ENCODE measurements at places on chromosomes 3 and 15.

- no peak for DNase-seq
Measured at GRCh38 chr3:143562789-143563188, 285.5 kb downstream of the SLC9A9 start.

DNA sequence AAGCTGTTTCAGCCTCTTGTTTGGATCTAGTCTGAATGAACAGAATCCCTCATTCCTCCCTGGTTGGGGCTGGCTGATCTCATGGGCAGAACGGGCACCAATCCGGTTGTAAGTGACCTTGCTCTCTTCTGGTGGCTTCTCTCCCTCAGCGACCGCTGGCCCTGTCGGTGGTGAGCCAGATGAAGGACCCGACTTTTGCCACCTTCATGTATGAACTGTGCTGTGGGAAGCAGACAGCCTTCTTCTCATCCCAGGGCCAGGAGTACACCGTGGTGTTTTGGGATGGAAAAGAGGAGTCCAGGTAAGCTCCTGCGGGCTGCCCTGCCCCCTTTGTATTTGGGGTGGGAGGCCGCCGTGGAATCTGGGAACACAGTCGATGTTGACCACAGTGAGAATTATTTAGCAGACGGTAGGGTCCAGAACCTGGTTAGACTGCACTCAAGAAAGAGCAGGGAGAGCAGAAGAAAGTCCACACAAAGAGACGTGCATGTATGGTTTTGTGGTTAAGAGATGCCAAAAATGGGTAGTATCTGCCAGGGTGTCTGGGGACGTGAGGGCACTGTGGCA, 138.8 kb downstream of the LRRK1 start:
- no peak for DNase-seq

- DNase-seq, result no peak
Measured at GRCh38 chr15:67085818-67086636, 20.6 kb downstream of the SMAD3 start.

GRCh38 chr15:99967841-99968371, 234.7 kb upstream of the LYSMD4 start:
- DNase-seq, result no peak

GRCh38 chr3:32147509-32147908, 41.1 kb downstream of the GPD1L start:
- no peak for DNase-seq

- no peak for DNase-seq
Measured at GRCh38 chr15:69146724-69147435, 13.6 kb upstream of the GLCE start.

GRCh38 chr3:127684871-127685707, 12.3 kb downstream of the ABTB1 start:
- no peak for DNase-seq

DNA sequence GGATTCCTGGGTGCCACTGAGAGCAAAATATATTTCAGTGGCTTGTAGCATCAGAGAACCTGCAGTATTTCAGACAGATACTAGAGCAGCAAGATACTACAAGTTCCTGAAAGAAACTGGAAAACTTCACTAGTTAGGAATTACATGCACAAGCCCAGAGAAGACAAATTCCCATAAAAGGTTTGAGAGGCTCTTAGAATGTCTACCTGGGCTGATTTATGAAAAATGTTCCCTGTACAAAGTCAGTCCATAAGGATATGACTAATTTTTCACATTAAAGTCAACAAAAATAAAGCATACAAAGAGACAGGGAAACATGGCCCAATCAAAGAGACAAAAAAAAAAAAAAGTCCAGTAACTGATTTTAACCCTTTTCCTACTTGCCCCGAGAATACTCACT, 302.6 kb downstream of the POLQ start:
- no peak for DNase-seq

GRCh38 chr3:124768812-124769211, 38.6 kb downstream of the UMPS start:
- DNase-seq, result no peak

DNA sequence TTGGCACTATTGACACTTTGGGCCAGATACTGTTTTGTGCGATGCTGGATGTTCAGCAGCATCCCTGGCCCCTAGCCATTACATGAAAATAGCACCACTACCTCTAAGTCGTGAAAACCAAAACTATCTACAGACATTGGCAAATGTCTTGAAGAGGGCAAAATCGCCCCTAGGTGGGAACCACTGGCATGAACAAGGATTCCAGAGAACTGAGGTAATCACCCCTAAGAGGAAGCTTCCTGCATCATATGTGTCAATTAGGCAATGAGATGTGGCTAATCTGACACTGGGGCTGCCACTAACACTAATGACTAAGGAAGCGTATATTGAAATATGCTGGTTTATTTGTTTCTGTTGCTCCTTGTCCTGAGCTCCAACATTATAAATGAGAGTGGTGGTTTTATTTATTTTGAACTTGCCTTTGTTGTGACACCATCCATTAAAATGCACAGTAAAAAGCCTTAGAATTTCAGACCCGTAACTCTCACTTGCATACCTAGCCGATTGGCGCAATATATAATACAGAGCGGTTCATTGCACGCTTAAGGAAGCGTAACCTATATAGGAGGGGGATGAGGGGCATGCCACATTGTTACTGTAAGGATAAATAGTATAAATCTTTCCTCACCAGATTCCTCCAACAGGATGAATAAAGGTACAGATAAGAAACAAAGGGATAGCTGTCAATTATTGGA, 299.8 kb upstream of the CNTN4 start:
- DNase-seq, result no peak

- DNase-seq, result no peak
Measured at GRCh38 chr3:4320096-4320911, 17.1 kb downstream of the SETMAR start.

GRCh38 chr3:42210726-42211125, 55.3 kb downstream of the CCK start:
- DNase-seq, result no peak

DNA sequence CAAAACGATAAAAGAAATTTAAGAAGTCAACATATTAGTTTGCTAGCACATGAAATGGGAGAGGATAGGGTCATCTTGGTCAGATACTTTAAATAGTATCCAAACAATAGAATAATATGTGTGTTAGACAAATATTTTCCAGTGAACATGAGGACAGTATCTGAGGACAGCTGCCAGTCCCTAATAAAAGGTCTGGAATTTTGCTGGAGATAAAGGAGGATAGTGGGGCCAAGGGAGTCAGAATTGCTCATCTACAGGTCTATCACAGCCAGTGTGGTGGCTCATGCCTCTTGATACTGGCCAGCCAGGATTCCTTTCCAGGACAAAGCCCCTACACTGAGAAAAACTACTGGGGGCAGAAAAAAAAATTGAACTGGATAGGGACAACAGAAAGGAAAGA, 74.0 kb downstream of the HERC1 start:
- DNase-seq, result no peak

GRCh38 chr3:177713928-177714900, 516.9 kb upstream of the TBL1XR1 start:
- no peak for DNase-seq

GRCh38 chr3:14239940-14240339, 61.3 kb downstream of the LSM3 start:
- DNase-seq, result no peak

DNA sequence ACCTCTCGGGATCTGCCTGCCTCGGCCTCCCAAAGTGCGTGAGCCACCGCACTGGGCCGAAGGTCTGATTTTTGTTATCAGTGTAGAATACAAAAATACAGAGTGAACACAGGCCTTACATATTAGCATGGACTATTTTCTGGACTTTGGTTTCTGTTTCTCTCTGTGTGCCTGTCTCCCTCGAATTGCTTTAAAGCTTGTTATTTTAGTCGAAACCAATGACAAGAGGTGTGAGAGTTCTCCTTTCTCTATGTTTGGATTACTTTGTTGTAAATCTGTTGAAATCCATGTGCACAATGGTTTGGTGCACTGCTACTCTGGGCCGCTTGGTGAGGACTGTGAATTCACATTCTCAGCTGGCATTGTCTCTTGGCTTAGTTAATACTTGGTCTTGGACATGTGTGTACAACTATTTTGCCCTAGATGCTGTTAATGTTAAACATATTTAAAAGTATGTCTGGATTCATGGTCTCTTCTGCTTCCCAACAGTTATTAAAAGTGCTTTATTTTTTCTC, 23.9 kb downstream of the MED12L start:
- no peak for DNase-seq

DNA sequence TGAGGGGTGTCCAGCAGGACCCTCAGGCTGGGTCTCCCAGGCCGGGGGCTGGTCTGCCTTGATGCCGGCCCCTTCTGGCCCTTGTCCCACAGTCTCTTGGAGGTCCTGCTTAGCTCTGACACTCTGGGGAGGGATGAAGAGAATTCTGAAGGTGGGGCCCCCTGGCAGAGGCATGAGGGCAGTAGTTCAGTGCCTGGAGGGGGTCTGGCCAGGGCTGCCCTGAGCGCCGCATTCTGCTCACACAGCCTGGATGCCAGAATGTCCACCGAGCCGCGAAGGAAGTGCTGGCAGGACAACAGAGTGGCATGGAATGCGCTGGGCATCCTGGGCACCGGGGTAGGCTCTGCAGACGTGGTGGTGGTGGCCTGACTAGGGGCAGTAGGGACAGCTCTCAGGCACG, 55.5 kb downstream of the SMAD6 start:
- DNase-seq, result no peak

GRCh38 chr3:31244929-31245817, 287.6 kb upstream of the STT3B start:
- DNase-seq, result no peak

DNA sequence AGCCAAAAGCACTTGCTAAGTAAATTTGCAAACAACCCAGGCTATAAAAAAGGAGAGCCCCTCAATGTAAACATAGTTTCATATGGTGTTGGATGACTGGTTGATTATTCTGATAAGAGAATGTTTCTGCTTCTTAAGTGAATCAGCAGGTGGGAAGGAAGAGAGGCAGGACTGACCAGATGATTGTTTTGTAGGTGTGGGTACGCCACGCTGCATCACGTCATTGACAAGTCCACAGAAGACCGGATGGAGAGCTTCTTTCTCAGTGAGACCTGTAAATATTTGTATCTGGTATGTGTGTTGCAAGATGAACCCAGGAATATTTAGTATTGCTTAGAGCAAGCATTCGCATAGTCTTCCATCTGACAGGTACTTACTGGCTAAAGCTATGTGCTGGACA, 23.4 kb downstream of the EDEM1 start:
- no peak for DNase-seq

DNA sequence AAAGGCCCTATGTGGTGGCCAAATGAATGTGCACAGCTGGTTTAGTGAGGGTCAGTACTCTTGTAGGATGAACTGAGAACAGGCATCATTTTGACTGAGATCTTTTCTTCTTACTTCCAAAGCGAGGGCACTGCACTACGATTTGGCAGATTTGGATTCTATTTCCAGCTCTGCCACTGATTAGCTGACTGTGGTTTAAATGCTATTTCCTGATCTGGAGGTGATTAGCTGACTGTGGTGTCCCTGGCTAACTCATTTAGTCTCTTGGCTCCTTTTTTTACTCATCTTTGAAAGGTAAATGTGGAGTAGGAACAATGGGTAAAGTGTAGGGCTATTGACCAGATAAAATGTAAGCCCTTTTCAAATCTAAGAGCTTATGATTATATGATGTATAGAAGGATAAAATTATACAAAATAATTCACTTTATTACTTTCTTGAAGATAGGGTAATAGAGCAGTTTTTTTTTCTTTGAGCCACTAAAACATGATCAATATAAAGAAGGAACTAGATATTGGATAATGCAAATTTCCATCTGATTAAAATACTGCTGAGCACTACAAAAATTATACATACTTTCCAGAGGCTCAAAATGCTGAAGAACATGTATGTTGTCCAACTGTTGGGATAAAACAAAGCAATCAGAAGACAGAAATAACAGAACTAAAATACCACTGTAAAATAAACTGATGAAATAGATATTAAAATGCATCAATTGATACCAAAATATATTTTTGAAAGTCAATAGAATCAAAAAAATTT, 39.7 kb upstream of the PLOD2 start:
- no peak for DNase-seq

GRCh38 chr15:77712438-77712837, 79.7 kb upstream of the LINGO1 start:
- no peak for DNase-seq

- no peak for DNase-seq
Measured at GRCh38 chr15:66017792-66018487, 148.6 kb downstream of the RAB11A start.

DNA sequence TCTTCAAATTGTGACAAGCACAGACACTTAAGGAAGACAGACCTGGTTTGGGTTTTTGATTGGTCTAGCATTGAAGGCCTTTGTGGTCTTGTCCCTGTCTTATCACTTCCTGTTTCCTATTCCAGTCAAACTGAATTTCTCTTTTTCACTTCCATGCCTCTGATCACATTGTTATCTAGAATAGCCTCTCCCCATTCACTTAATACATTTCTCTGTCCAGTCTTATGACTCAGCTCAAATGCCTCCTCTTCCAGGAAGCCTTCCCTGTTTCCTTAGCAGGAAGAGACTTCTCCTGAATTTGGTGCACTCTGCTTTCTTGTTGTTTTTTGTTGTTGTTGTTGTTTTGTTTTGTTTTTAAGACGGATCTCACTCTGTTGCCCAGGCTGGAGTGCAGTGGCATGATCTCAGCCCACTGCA, 45.5 kb downstream of the LIMD1 start:
- DNase-seq, result no peak

- no peak for DNase-seq
Measured at GRCh38 chr3:122679882-122680474, 661 bp upstream of the PARP14 start.

DNA sequence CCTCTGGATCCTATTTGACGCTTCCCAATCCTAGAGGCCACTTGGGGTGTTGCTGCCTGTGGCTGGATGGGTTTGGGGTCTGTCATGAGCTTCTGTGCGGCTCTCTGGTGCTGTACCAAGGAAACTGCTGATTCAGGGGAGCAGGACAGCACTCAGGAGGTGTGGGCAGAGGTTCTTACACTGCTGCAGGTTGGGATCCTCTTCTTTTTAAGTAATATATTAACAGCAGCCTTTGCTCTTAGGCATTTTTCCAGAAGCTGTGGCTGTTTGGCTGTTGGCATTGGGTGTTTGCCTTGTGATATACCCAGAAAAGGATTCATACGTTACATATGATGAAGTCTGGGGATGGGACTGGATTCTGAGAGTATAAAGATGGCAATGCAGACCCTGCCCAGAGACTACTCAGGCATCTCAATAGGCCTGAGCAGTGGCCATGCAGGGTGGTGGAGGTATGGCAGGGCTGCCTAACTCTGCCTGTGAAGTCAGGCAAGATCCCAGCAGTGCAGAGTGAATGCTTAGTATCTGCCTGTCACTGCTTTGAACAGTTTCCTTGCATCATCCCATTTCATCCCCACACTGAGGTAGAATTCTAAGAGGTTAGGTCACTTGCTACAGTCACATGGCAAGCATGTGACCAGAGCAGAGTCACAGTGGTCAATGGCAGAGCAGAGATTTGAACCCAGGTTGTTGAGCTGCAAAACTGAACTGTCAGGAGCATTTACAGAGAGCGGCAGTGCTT, 3.9 kb downstream of the ABHD6 start:
- no peak for DNase-seq
